MV-4-11 (cell line): ENCODE measurements at places on chromosomes 12 and 14.

DNA sequence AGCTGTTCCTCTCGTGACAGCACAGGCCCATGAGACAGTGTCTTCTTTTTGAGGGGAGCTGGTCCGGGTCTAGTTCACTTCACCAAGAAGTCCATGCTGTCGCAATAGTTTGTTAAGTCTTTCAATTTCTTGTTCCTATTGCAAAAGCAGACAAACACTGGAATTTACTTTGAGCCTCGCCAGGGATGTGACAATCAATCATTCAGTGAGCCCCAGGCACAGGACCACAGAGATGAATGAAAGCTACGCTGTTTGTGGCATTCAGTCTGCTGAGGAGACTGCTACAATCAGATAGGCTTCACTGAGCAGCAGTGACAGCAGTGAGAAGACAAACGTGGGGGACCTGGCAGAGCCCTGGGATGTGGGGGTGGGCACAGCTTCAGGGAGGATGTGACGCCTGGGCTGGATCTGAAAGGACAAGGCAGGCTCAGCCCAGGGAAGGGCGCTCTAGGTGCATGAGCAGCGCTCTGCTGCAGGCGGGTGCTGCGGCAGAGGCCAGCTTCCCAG is 35.5 kb downstream of the TCTN1 start:
- DNase-seq: peak; percentile 83

DNA sequence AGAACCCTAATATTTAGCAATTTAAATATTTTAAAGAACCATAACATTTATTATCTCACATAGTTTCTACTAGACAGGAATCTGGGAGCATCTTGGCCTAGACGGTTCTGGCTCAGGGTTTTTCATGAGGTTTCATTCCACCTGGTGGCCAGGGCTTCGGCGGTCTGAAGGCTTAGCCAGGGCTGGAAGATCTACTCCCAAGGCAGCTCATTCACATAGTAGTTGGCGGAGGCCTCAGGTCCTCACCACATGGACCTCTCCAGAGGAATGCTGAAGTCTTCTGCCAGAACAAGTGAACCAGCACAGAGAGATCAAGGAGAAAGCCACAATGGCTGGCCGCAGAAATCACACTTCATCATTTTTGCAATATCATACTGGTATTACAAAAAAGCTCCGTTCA is 68.2 kb downstream of the SINHCAF start:
- peak; percentile 50 for DNase-seq

- DNase-seq: no peak
Observed at GRCh38 chr12:88362439-88362838, 217.8 kb downstream of the KITLG start.

- DNase-seq: no peak
Observed at GRCh38 chr12:48175613-48176416, 7.6 kb upstream of the CCDC184 start.

GRCh38 chr14:52876311-52876710 is 74.5 kb downstream of the FERMT2 start:
- no peak for DNase-seq

- DNase-seq: peak; percentile 47
Observed at GRCh38 chr12:75481774-75482173, 1.2 kb downstream of the GLIPR1 start.

DNA sequence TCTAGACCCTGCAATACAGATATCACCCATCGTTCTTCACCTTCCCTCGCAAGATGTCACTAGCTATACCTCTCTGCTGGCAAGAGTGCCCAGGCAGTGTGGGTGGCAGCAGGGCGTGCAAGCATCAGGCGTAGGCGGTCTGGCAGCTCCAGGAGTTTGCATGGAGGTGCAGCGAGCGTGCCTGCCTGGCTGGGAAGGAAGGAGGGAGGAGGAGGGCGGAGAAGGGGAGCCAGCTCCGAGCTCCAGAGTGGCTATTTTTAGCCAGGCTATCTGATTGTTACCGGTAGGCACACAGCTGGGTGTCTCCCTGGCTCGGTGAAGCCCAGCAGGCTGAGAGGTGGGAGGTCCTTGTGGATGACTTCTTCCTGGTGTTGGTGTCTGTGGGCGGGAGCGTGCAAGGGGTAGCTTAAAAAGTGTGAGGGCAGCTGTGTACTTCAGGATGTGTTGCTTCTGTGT is 6.2 kb downstream of the FOXJ2 start:
- DNase-seq: no peak
